Endodermal cell (in vitro differentiated cells): ENCODE measurements at places on chromosomes 12 and 14. TPM values are rescaled to one million over a fixed set of nuclear protein-coding genes. Genes with fewer than 3 reads are reported as not detected.

LRRC43 gene
- 2.4 to 4.4 TPM (median 2.9 TPM) in 3 replicates for total RNA-seq

VRTN gene
- 43.8 to 65.7 TPM (median 61.8 TPM) in 3 replicates for total RNA-seq

OR4E2 gene
- total RNA-seq = not detected in 3 replicates

AMHR2 gene
- 13.9 and 17.1 TPM in 2 replicates for total RNA-seq

EMP1 gene
- 0.42 to 2.8 TPM (median 0.58 TPM) in 3 replicates for total RNA-seq

POTEG gene
- not detected in 2 replicates for total RNA-seq

ADCK1 gene
- total RNA-seq = 2.0 to 7.4 TPM (median 7.3 TPM) in 3 replicates

RPS6KL1 gene
- total RNA-seq = 10.4 and 10.6 TPM in 2 replicates

OTOGL gene
- total RNA-seq = 1.4 to 12.2 TPM (median 11.4 TPM) in 3 replicates

GLT1D1 gene
- total RNA-seq = 25.1 and 25.4 TPM in 2 replicates

TPH2 gene
- not detected in 3 replicates for total RNA-seq

DTX1 gene
- total RNA-seq = 2.2 to 4.9 TPM (median 4.4 TPM) in 3 replicates

GDF3 gene
- 0.72 to 4.3 TPM (median 1.3 TPM) in 3 replicates for total RNA-seq

CCDC196 gene
- not detected in 2 replicates for total RNA-seq

B4GALNT3 gene
- total RNA-seq = 61.5 to 69.6 TPM (median 66.1 TPM) in 3 replicates

FBXL14 gene
- 10.0 to 12.1 TPM (median 11.2 TPM) in 3 replicates for total RNA-seq

ACRBP gene
- total RNA-seq = 3.3 and 3.9 TPM in 2 replicates

NPFF gene
- not detected in 2 replicates for total RNA-seq

BMP4 gene
- 16.1 to 20.1 TPM (median 19.9 TPM) in 3 replicates for total RNA-seq

RNASE2 gene
- not detected in 2 replicates for total RNA-seq

PRICKLE1 gene
- 7.2 to 8.3 TPM (median 7.9 TPM) in 3 replicates for total RNA-seq

RFLNA gene
- total RNA-seq = 1.2 to 3.2 TPM (median 2.0 TPM) in 3 replicates

NINJ2 gene
- 5.1 and 6.2 TPM in 2 replicates for total RNA-seq

C1S gene
- 13.2 and 14.3 TPM in 2 replicates for total RNA-seq

FAM186B gene
- 0.26 and 0.34 TPM in 2 replicates for total RNA-seq

NGB gene
- not detected in 2 replicates for total RNA-seq

RPGRIP1 gene
- 0.25 and 0.29 TPM in 2 replicates for total RNA-seq

PKP2 gene
- total RNA-seq = 114 and 124 TPM in 2 replicates

SENP1 gene
- total RNA-seq = 23.7 to 43.1 TPM (median 39.6 TPM) in 3 replicates

SLC17A8 gene
- total RNA-seq = 0.16 and 0.40 TPM in 2 replicates

IL31 gene
- total RNA-seq = not detected in 3 replicates

MYF6 gene
- total RNA-seq = 0.38 to 0.40 TPM in 2 of 3 replicates, not detected in the other

HOXC12 gene
- total RNA-seq = not detected in 2 replicates

SOS2 gene
- 16.3 to 21.8 TPM (median 19.6 TPM) in 3 replicates for total RNA-seq

GPR84 gene
- not detected in 3 replicates for total RNA-seq

SLC25A47 gene
- not detected in 3 replicates for total RNA-seq

DPPA3 gene
- total RNA-seq = 4.0 and 4.6 TPM in 2 replicates

HRK gene
- 1.6 and 1.8 TPM in 2 replicates for total RNA-seq

C12orf60 gene
- total RNA-seq = 2.5 and 3.3 TPM in 2 replicates

IGF1 gene
- not detected in 2 replicates for total RNA-seq

LALBA gene
- total RNA-seq = not detected in 2 replicates

SDR9C7 gene
- 0.19 to 0.42 TPM in 2 of 3 replicates, not detected in the other for total RNA-seq

INHBC gene
- total RNA-seq = not detected in 2 replicates

TBX3 gene
- 57.9 and 80.8 TPM in 2 replicates for total RNA-seq

PROX2 gene
- not detected in 3 replicates for total RNA-seq

BEGAIN gene
- 1.0 and 1.3 TPM in 2 replicates for total RNA-seq
